ENCODE measurements at places on chromosomes 16 and 17.

DNA sequence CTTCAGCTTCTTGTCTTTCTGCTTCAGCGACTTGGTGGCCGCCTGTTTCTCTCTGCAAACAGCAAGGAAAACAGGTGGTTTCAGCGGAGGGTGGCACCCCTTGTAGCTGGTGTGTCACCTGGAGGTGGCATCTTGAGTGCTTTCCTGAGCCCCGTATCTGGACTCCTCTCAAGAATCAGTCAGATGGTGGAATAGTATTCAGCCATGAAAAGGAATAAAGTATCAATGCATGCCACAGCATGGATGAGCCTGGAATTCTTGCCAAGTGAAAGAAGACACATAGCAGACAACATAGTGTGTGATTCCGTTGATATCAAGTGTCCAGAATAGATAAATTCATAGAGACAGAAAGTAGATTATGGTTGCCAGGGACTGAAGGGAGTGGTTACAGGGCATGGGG is 65.2 kb downstream of the NDE1 start:
- DNase-seq, result no peak

DNA sequence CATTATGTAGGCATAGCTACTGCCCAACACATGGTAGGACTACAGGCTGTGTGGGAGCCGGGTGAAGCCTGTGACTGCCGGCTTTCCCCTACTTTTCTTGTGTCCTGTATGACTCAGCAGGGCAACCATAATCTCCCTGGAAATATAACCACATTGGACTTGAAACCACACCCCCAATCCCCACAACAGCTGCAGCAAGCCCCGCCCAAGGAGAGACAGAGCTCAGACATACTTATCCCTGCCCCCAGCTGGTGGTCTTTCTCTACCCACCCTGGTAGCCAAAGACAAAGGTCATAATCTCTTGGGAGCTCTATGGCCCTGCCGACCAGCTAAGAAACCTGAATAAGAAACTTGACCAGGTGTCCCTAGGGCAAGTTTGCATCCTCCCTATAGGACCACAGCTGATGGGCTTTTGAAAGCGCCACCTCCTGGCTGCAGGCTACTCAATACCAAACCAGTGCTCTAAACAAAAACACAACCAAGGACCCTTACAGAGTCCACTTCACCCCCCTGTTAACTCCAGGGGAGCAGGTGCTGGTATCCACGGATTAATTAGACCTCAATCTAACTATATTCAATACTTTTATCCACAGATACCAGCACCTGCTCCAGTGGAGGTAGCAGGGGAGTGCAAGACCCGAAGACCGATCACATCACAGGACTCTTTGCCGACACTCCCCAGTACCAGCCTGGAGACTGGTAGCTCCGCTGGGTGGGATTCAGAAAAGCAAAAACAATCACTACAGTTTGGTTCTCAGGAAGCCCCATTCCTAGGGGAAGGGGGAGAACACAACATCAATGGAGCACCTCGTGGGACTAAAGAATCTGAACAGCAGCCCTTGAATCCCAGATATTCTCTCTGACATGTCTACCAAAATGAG is 91.2 kb downstream of the IRX5 start:
- DNase-seq, result no peak

- DNase-seq, result no peak
Observed at GRCh38 chr17:64373722-64374121, 16.9 kb downstream of the PECAM1 start.

- DNase-seq, result no peak
Observed at GRCh38 chr17:76725580-76726230, 701 bp downstream of the JMJD6 start.

GRCh38 chr17:59844884-59845594 is 47.7 kb downstream of the TUBD1 start:
- DNase-seq, result no peak

DNA sequence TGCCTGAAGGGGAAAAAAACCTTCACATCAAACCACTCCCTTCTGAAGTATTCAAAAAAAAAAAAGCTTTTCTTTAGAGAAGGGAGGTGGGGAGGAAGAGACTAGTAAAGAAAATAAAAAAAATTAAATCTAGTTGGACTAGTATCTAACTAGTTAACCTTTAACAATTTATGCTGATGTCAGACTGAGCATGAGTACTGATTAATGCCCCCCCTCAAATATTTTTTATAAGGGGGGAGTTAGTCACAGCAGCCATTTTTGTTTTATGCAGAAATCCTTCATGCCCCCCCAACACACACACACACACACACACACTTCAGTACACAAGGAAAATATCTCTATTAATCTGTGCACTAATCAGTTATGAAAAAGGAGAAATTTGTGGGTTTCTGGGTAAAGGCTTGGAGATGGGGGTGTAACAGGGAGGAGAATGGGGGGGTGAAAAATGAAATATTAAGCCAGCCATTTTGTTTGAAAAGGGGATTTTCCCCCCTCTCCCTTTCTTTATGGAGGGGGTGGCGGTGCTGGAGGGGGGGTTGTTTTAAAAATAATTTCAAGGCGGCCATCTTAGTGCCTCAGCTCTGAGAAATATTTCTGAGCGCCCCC is 4.7 kb upstream of the CHD3 start:
- no peak for DNase-seq

GRCh38 chr16:3993052-3993785 is 112.7 kb upstream of the CREBBP start:
- DNase-seq, result no peak

GRCh38 chr17:34727601-34728000 is 148.2 kb downstream of the TMEM132E start:
- no peak for DNase-seq

DNA sequence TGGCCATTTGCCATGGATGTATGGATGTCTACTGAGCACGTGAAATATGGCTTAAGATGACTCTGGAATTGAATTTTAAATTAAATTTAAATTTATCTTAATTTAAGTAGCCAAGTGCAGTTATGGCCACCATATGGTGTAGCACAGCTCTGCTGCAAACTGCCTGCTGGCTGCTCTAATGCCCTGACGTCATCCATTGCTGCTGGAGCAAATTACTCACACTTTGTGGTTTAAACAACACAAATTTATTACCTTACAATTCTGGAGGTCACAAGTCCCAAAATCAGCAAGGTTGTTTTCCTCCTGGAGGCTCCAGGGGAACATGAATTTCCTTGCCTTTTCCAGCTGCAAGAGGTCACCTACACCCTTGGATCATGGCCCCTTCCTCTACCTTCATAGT is 679.3 kb upstream of the EEF2KMT start:
- no peak for DNase-seq

GRCh38 chr17:4005296-4006164 is 41.3 kb upstream of the ATP2A3 start:
- DNase-seq, result no peak

DNA sequence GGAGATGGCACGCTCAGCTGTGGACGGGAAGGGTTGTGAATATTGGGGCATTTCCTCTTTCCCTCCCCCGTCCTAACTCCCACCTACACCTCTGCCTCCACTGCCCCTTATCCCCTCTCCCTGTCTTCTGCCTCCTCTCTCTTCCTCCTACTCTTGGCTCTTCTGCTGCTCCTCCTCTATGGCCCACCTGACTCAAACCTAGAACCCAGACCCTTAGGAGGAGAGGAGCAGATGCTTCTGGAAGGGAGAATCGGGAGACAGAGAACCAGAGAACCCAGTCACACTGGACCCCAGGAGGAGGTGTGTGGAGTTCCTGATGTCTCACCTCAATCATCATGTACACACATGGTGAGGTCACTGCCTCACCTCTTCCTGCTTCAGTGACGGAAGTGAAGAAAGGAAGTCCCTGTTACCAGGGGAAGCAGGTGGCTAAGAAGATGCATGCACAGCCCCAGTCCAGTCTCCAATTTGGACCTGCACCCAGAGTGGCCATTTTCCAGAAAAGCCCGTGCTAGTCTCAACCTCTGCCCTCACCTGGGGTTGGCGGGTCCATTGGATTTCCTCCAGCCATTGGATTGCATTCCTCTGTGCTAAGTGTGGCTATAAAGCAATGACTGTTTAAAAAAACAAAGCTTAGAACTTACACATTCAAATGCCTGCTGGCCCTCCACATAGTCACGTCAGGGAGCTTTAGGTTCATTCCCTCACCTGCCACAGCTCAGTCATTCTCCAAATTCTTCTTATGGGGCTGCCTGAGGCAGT is 4.0 kb downstream of the RNF222 start:
- no peak for DNase-seq

DNA sequence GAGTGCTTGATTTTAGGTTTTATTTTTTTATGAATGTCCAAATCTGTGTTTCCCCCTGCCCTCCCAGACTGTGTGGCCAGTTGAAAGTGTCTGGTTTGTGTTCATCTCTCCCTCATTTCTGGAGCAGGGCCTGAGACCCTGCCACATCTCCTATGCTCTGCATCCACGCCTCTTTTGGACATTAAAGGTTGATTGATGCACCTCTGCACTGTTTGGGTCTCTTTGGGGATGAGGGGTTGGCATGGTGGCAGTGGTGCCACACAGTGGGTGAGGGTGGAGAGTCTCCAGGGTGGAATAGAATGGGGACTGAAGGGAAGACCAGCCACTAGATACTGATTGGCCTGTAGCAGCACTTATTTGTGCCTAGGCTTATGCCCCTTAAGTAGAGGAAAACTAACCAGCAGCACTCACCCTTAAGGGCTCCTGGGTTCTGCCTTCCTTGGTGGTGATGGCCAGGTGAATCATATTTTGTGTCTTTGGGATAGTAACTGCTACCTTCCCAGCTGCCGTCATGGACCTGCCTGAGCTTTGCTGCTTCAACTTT is 7.9 kb downstream of the DYNLL2 start:
- DNase-seq, result no peak

DNA sequence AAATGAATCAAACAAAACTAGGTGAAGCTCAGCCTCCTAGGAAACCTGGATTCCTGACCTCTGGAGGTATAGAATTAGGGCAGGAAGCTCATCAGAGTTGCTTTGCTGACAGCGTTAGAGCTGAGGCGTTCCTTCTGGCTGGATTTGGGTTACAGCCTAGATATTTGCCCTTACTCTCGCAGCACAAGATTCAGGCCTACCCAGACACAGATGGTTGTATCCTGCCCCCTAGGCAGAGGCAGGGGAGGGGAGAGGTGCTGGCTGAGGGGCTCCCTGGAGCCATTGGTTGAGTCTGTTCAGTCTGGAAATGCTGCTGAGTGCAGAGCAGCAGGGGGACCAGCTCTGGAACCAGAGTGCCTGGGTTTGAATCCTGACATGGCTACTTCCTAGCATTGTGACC is 78.4 kb downstream of the MPRIP start:
- DNase-seq, result no peak

GRCh38 chr17:82963104-82963950 is 116.1 kb upstream of the METRNL start:
- DNase-seq, result peak; percentile 71

DNA sequence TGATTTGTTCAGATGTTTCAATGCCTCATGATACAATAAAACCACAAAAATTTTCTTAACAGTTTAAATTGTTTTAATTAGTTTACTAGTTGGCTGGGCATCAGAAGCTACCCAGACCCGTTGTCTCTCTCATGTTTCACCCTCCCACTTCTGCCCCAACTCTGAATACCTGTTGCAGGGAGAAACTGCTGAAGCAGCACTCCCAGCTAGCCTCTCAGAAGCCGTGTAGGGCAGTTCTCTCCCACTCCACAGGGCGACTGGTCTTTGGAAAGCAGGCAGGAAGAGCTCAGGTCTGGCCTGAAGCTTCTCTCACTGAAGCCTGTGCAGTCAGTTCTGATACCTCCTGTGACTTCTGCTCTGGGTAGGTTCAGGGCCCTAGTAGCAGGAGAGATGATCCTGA is 1.6 kb upstream of the EDC4 start:
- DNase-seq, result no peak

DNA sequence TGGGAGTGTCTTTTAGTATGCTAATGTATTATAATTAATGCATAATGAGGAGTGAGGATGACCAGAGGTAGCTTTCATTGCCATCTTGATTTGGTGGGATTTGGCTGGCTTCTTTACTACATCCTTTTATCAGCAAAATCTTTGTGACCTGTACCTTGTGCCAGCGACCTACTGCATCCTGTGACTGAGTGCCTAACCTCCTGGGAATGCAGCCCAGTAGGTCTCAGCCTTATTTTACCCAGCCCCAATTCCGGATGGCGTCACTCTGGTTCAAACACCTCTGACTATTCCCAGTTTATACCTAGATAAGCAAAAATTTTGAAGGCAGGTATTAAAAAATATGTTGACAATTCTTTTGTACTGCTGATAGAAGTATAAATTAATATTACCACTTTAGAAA is 10.5 kb upstream of the BLMH start:
- DNase-seq, result no peak

DNA sequence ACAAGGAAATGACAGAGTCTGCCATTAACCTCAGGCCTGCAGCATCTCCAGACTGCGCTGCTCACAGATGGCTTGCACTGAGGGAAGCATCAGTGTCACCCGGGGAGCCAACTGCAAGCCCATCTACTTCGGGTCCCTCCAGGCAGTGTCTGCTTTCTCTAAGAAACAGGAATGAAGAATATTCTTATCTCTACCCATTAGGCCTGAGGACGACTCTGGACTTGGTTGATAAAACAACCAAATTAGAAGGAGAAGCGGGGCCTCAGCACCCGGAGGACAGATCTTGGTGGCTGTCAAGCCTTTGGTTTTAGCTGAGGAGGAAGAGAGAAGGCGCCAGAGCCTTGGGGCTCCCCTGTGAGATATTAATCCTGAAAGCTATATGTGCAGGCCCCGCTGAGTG is 19.5 kb upstream of the MGAT5B start:
- DNase-seq, result no peak

DNA sequence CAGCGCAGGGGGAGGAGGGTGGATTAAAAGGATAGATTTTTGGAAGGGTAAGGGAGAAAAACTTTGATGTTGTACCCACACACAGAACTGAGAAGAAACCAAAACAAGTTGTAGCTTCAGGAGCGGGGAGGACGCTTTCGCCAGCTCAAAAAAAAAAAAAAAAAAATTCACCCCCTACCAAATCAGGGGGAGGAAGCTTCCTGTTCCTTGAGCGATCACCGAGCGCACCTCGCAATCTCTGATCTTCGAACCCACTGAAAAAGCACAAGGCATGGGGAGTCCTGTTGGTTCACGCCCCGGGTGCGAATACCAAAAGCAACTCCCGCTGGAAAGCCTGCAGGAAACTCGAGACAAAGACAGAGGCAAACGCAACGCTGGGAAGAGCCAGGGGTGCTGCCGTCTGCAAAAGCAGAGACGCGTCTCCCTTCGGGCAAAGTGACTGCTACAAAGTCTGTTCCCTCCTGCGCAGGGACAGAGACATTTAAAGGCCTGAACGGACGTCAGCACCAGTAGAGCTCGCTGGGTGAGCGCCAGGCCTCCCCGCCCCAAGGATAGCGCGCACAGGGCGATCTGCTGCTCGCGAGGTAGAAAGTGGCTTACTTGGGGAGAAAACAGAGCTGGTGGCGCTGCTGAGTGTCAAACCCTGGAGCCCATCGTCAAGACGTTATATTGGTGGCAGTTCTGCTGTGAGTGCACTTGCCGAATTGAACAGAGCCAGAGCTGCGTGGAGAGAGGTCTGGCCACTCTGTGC is 190.4 kb downstream of the USP22 start:
- peak; percentile 44 for DNase-seq

- DNase-seq, result no peak
Observed at GRCh38 chr16:89050868-89051311, 42.8 kb upstream of the ACSF3 start.

GRCh38 chr17:69417545-69418483 is 3.3 kb downstream of the MAP2K6 start:
- no peak for DNase-seq

- DNase-seq, result no peak
Observed at GRCh38 chr17:80358861-80359260, 56.1 kb upstream of the ENDOV start.

All from neural crest cell (in vitro differentiated cells).